ENCODE measurements at places on chromosomes 7 and 10. TPM values are rescaled to one million over a fixed set of nuclear protein-coding genes. Genes with fewer than 3 reads are reported as not detected.
A peak's percentile ranks its signal among the peaks of the same experiment; 100 is the strongest.

FANK1 gene
- 0.81 TPM for total RNA-seq

DNA sequence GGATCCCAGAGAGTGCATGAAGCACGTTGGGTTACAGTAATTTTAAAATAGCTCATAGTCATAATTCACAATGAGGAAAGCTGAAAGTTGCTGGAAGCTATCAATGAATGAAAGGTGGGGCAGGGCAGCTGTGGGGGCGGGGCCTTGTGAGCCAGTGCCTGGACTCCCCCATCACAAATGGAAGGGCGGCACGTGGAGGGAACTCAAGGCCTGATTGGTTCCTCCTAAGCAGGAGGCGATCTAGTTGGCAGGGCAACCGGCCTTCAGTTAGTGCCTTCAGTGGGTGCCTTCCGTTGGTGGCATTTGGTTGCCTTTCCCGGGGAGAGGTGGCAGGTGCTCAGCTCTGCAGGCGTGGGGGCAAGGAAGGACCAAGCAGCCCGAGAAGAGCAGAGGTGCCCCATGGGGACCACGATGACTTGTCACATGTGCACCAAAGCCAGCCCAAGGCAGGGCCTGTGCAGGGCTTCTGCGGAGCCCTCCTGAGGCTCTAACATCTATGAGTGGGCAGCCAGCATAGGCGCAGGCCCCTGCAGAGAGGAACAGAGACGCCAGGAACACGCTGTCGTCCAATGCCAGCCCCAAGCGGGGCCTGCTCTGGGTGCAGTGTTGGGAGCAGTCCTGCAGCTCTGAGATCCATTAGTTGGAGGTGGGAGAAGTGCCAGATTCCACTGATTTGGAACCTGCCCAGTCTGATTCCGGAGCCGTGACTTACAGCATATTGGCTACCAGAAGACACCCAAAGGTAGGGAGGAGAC lies 59.8 kb upstream of the PDSS1 start:
- DNase-seq = no peak

GRCh38 chr7:98655611-98656010 lies 38.5 kb downstream of the NPTX2 start:
- no peak for DNase-seq

DNA sequence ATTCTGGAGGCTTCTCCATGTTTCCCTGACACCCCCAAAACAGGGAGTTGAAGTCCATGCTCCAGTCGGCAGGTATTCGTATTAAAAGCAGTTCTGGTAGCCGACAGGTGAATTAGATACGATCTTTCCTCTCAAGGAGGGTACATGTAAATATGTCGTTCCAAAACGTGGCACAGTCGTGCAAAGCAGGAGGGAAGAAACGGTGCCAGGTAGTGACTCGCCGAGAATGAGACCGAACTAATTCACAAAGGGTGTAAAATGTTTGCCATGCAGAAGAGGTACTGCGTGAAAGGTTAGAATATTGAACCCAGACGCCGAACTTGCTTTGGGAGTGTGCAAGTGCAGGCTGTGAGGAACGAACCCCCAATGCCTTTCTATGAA lies 483 bp downstream of the EDRF1 start:
- no peak for DNase-seq

- DNase-seq = no peak
Measured at GRCh38 chr10:102410429-102411073, 8.0 kb downstream of the PSD start.

DNA sequence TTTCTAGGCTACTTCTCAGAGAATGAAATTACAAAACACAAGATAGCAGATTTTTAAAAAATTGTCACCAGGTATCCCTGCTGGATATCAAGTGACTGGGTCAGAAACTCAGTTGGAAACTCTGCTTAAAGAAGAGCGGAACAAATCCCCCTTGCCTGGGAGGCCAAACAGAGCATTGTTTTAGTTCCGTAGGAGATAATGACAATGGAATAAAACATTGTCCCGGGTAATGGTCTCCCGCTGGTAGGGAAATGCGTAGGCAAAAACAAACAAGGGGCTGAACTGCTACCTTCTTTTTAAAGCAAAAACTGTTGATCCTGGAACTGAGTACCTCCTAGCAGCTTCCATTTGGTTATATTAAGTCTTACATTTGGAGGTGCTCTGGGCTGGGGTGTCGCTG lies 21.3 kb upstream of the VAX1 start:
- DNase-seq = no peak

DNA sequence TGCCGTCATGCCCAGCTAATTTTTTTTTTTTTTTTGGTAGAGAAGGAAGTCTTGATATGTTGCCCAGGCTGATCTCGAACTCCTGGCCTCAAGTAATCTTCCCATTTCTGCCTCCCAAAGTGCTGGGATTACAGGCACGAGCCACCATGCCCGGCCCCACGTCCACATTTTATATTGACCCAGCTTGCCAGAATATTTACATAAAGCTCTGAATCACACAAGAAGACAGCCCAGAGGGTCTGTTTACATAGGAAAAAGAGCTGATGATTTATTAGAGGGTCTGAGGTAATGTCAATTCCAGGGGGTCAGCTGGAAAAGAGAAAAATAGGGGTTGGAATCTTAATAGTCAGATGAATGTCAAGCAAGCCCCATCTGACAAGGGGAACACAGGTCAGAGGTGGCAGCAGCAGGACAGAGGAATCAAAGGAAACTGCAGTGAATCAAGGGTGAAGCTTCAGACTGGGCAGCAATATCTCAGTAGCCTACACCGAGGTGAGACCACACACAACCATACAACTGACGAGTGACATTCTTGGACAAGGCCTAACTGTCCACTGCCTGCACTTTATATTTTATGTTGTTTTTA lies 15.8 kb upstream of the SLF2 start:
- DNase-seq = peak; percentile 25

SFRP4 gene
- total RNA-seq = 0.16 TPM

GRCh38 chr10:101972761-101973160 lies 83.2 kb downstream of the ARMH3 start:
- DNase-seq = no peak

MOGAT3 gene
- total RNA-seq = not detected

DNA sequence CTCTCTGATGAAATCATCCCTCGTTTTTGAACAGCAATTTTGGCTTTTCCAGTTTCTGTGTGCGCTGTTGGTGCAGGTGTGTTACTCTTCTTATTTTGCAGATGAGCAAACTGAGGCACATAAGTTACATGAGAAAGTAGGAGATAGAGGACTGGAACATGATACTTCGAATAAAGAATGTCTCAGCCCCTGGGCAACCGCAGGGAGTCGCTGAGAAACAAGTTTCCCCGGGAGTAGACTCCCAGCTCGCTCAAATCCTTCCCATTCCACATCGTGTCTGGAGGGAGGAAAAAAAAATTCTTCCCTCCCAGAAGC lies 18.0 kb downstream of the MXI1 start:
- no peak for DNase-seq

OR13A1 gene
- total RNA-seq = not detected

CFAP43 gene
- not detected for total RNA-seq

DNA sequence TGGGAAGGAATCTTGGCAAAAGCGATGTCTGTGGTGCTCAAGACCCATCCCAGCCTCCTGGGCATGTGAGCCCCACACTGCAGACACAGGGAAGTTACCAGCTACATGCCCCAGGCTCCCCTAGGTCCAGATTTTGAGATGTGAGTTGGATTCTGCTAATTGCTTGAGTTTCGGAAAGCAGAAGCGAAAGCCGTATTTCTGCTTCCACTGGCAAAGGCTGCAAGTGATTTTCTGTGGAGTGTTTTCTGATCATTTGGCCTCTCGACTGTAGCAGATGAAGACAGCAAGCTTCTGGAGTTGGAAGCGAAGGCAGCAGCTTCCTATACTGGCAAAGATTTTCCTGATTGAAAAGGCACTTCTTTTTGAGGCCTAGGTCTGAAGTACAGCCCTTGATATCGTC lies 29.6 kb downstream of the ANKRD16 start:
- no peak for DNase-seq

GRCh38 chr7:130996833-130997231 lies 262.8 kb upstream of the KLF14 start:
- no peak for DNase-seq

DNA sequence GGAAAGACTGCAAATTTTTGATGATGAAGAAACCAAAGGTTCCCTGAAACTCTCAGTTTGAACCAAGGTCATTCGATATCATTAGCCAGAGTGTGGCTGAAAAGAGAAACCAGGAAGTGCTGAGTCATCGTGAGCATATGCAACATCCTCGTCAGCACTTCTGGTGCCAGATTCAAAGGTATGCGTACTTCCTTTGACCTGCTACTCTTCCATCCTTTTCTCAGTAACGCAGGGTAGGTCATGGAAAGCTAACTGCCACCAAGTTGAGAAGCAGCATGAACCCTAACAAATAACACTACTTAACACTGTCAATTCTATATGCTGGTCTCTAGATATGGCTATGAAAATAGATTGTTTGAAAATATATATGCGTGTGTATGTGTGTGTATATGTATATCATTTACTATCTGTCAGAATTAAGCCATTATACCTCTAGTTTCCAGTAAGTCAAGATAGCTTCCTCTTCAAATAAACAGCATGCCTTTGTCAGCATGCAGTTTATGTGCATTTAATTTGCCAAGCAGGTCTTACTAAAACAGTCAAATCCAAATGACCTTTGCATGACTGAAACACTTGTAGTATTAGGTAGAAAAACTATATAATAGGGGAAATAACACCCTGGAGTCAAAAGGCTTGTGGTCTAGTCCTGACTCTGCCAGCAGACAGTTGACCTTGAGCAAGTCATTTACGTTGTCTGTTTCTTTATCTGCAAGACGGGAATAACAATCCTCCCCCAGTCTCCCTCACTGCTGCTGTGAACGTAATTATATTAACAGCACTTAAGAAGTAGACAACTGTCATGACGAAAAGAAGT lies 26.4 kb downstream of the CDK6 start:
- DNase-seq = no peak

DENND2A gene
- 56.6 TPM for total RNA-seq

GRCh38 chr10:121926157-121926556 lies 1.7 kb downstream of the ATE1 start:
- peak; percentile 6 for DNase-seq
